ENCODE measurements at places on chromosomes 1 and 21. TPM values are rescaled to one million over a fixed set of nuclear protein-coding genes. Genes with fewer than 3 reads are reported as not detected.

- DNase-seq = no peak
These were observed 15.7 kb downstream of the PEX14 start for GRCh38 chr1:10490286-10490970.

RNF187 gene
- 79.5 TPM for total RNA-seq

- DNase-seq = no peak
These were observed 57.1 kb upstream of the NFASC start for GRCh38 chr1:204813522-204813921.

OR2L13 gene
- total RNA-seq = not detected

GRCh38 chr1:208524925-208525324, 280.7 kb upstream of the PLXNA2 start:
- DNase-seq = no peak

Data from left ventricle myocardium inferior (tissue), 1 donor.